ENCODE measurements at places on chromosomes 6 and 20.
A peak's percentile ranks its signal among the peaks of the same experiment; 100 is the strongest.

DNA sequence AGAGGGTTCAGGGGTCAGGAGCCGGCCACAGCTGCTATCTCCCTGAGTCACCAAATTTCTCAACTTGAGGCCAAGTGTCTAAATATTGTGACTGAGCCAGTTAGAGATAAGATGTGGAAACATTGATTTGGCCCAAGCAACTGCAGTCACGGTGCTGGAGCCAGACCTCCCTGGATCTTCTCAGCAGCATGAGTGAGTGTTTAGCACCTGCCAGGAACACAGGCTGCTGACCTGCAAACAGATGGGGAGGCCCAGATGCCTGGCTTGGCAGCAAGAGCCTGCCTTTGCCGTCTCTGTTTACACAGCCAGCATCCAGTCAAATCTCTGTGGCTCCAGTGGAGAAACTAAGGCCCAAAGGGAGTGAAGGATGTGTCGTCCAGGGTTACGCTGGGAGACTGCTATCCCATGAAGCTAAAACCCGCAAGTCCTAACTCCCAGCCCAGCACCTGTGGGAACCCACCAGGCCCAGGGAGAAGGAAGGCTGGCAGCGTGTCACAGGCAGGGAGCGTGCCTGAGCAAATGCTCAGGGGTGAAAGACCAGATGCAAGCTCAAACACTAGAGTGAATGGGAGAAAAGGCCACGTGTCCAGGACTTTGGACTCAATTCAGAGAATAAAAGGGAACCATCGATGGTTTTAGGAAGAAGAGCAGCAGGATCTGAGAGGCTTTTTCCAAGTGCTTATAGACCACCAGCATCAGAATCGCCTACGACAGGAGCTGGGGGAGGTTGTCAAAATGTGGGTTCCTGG is 15.9 kb upstream of the PTGIS start:
- DNase-seq, result no peak

DNA sequence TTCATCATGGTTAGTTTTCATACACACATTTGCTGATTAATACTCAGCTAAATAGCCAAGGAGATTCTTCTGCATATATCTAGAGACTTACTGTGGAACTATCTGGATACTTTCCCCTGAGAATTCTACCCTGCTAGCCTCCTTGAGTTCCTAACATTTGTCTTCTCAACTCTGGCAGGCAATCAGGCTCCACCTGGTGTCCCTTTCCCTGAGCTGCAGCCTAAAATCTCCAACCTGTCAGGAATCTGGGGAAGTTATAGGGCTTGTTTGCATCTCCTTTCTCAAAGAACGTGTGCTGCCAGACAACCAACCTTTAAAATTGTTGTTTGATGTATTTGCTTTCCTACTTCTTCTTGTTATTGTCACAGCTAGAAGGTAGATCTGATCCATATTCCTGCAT is 73.4 kb downstream of the FUT9 start:
- DNase-seq, result no peak

GRCh38 chr6:118617417-118617816 is 34.0 kb downstream of the CEP85L start:
- no peak for DNase-seq

- DNase-seq, result peak; percentile 24
These were observed 6.5 kb upstream of the ZSCAN9 start for GRCh38 chr6:28218312-28219248.

- DNase-seq, result no peak
These were observed 51.1 kb downstream of the GTF2H5 start for GRCh38 chr6:158219228-158219627.

GRCh38 chr6:33857932-33858475 is 54.2 kb upstream of the MLN start:
- DNase-seq, result no peak

- no peak for DNase-seq
These were observed 189.2 kb upstream of the PHACTR1 start for GRCh38 chr6:12527339-12527738.

- no peak for DNase-seq
These were observed 54.4 kb downstream of the DTNBP1 start for GRCh38 chr6:15608396-15608795.

DNA sequence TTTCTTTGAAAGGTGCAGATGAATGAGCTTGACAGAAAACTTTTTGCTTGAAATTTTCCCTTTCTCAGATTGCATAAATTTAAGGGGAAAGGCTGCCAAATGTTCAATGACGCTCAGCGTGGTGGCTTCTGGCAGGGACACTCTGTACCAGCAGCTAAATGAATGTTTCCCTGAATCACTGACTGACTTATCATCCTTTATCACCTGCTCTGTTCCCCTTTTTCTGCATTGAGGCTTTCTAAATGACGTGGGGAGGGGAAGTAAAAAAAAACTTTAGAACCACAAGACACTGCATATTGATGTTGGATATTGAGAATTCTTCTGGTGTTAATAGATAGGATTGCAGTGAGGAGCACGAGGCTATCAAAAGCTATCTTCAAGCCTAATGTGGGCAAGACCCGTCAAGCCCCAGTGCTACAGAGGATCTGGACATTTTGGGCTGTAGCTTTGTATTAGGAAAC is 46.9 kb upstream of the ENPP5 start:
- no peak for DNase-seq

DNA sequence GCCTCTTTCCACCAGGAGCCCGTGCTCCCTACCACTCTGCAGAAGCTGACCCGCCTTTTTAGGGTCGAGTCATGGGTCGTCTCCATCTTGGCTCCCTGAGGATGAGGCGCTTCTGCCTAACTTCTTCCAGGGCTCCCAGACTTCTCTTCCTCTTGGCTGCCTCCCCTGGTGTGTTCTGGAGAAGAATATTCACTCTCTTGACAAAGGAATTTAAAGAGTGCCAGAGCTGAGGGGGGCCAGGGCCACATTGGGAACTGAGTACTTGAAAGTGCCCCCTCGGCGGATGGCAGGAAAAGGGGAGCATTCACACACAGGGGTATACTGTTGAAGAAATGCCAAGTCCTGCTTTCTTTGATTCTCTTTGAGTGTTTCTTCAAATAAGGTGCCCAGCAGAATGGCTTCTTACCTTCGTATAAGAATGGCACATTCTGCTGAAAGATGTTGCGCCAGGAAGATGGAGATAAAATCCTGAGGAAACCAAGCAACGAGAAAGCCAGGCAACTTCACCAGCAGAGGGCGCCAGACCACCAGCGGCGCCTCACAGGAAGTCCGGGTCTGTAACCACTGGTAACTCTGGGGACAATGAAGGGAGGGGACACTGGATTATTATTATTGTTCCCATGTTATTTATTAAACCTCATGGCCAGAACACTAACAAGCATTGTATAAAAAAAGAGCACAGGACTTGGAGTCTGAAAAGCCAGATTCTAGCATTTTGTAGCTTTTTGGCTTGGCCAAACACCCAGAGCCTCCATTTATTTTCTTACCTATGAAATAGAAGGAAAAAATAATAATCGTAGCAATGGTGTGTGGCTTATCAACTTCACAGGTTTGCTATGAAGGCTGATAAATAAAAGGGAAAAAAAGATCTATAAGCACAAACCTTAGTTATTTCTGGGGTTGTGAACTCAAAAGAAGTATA is 176.7 kb downstream of the HACE1 start:
- peak; percentile 72 for DNase-seq

- DNase-seq, result no peak
These were observed 12.2 kb downstream of the TTLL2 start for GRCh38 chr6:167336844-167337630.

GRCh38 chr20:43937591-43937990 is 22.9 kb downstream of the TOX2 start:
- no peak for DNase-seq

DNA sequence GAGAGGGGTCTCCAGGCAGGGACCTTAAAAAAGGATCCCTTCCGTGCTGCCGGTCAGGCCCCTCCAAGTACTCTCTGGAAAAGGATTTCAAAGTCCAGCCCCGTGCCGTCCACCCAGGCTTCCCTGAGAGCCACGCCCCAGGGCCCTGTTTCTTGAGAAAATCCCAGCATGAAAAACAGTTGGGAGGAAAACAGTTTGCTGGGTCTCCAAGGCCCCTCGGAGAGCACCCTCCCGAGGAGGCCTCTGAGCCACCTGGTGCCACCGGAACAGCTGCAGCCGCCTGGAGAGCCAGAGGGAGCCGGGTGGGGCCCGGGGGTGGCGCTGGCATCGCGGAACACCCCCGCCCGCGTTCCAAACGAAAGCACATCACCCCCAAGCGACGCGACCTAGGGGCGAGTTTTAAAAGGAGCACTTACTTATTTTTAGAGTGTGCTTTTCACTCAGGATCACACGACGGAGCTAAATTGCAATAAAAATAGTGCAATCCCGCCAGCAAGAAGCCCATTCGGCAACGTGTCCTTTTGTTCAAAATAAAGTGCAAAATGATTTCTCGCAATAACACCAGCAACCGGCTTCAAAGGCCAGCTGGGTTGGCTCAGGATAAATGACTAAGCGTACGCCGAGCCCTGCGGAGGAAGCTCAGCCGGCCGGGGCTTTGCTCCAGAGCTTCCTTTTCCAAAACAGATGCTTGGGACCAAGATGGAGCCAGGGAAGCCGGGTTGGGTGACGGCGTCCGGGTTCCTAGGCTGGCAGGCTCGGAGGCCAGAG is 64.2 kb downstream of the YTHDF1 start:
- no peak for DNase-seq

DNA sequence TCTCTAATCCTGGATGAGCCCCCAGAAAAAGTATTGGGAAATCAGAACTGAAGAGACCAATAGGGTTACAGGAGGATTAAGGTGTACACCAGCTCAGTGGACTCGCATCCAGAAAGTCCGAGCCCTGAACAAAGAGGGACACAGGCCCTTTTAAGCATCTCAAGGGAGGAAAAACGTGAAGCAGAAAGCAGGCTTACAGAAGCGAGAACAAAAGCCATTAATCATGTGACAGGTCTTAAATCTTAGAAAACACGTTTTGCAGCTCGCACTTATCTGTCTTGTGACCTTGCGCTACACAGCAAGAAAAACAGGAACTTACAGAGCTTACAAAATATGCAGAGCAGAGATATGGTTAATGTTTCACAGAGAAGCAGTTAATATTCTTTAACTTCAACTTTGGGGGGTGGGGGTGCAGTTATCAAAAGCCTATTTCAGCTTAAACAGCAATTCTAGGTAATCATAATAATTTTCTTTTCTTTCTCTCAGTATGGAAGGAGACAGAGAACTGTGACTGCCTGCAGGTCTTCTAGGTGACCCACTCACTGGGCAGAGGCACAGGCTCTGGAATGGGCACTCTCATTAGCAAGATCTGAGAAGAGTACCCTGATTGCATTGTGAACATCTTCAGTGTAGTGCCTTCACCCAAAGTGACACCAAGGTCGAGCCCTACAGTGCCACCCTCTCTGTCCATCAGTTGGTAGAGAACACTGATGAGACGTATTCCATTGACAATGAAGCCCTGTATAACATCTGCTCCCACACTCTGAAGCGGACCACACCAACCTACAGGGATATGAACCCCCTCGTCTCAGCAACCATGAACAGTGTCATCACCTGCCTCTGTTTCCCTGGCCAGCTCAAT is 65.0 kb upstream of the MOCS1 start:
- DNase-seq, result no peak

DNA sequence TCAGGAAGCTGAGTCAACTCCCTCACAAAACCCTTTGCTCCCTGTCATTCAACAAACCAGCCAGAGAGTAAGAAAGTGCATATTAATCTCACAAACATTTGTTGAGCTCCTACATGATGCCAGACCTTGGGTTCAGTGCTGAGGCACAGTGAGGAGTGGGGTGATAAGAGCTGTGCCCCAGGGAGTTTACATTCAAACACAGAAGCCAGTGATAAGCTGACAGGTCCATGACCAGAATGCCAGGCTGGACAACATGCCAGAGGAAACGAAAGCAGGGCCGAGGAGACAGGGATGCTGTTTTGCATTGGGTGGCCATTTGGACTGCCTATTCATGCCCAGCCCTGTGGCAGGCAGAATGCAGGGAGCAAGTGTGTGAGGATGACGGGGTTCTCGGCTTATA is 76.7 kb downstream of the LRFN2 start:
- DNase-seq, result no peak

DNA sequence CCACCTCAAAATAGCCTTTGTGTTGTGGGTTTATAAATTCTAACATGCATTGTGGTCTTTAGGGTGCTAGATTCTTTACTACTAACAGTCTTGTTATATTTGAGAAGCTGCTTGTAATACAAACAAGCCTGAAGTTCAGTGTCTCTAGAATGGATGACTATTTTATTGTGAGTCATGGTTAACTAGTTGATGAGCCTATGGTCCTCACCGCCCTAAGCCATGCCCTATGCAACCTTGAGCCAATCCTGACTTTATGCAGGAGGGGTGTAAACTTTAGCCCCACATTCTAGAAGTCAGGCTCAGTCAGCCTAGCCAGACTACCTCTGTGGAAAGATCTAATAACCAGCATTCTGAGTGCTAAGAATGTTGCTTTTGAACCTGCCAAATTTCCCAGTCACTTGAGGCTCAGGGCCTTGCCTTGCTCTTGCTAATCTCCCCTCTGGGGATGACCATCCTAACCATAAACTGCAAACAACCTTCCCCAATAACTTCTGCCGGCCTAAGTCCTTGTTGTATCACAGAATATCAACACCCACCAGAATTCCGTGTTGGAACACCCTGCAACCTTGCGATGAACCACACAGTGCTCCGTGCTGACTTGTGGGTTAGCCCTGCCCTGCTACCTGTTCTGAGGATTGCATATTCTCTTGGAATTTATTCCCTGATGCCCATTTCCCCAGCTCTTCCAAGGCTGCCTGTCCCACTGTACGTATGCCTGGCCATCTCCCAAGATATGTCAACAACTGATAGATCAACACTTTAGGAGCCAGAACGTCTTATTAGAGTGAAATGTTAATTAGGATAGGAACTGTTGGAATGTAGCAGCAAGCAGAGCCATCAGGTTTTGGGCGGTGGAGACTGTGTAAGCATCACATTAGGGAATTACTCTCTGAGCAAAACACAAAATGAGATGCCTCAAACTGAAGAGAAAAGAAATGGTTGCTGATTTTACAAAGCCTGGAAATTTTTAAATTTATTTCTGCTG is 71.7 kb upstream of the CEP85L start:
- no peak for DNase-seq

GRCh38 chr6:151365233-151365632 is 26.1 kb downstream of the ZBTB2 start:
- DNase-seq, result no peak

DNA sequence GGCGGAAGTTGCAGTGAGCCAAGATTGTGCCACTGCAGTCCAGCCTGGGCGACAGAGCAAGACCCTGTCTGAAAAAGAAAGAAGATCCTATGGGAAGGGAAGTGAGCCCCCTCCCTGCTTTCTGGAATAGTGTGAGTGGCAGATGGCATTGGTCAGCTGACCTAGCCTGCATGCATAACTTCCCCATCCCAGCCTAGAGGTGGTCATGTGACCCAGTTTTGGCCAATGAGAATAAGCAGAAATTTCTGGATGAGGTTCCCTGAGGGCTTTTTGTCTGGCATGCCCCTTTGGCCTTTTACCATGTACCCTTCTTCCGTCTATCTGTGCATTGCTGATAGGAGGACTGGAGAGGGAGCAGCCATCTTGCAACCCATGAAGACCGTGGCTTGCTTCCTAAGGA is 269.3 kb downstream of the NRN1 start:
- DNase-seq, result no peak

- no peak for DNase-seq
These were observed 303.3 kb upstream of the MMS22L start for GRCh38 chr6:97586344-97586743.

DNA sequence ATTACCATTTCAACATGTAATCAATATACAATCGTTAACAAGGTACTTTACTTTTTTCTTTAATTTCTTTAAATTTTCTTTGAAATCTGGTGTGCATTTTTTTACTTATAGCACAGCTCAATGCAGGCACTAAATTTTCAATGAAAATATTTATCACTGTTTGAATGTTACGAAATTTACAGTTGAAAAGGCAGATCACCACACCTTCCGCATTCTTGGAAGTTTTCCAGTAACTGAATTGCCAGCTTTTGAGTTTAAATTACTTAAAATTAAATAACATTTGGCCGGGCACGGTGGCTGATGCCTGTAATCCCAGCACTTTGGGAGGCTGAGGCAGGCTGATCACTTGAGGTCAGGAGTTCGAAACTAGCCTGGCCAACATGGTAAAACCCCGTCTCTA is 309.9 kb downstream of the BMP7 start:
- no peak for DNase-seq
